Stimulated activated CD8-positive, alpha-beta memory T cell treated with anti-CD3 and anti-CD28 coated beads, Interleukin-4, amount 100 ng/mL, for 48 hours (primary cell): ENCODE measurements at places on chromosomes 7 and 10.

DNA sequence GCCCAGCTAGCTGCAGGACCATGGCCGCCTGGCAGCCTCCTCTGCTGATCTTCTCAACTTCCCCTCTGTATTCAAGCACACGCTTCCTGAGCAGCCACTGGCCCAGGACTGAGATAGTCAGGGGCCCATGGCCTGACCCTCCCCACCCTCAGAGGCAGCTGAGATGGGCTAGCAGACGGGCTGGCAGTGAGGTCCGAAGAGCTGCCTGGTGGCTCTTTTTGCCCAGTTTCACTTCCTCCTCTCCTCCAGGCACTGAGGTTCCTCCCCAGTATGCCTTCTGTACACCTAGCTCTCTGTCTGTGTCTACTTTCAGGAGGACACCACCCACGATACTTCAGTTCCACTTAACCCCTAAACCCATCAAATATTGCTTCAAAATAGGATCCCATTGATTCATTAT, 395.6 kb downstream of the TNS3 start:
- DNase-seq = no peak

DNA sequence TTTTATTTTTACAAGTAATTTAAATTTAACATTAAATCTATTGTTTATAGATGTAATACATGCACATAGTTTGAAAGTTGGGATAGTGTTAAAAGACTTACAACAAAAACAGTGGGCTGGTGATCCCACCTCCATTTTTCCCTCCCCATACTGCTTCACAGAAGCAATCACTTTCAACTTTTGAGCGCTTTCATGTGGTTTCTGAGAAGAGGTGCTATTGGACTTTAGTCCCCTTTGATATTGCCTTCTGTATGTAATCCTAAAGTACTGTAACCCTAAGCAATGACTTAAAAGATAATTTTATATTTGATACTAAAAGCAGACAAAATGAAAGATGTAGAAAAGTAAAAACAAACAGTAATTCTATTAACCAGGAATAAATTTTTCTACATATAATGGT, 88.1 kb upstream of the FAM171A1 start:
- no peak for DNase-seq

DNA sequence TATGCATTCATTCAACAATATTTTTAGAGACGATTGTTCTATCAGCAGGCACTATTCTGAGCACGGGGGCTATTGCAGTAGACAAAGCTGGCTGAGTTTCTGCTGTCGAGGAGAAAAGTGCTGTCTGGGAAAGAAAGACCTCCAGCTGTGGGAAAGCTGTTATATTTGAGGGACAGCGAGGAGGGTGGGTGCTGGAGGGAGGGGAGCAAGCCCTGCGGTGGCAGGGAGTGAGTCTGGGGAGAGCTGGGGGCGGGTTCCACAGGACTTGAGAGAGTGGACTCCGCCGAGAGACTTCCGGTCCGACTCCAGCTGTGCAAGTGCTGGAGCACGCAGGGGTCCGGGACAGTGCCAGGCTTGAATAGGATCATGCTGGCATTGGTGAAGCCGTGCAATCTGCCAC, 602.1 kb upstream of the FOXK1 start:
- DNase-seq = no peak

DNA sequence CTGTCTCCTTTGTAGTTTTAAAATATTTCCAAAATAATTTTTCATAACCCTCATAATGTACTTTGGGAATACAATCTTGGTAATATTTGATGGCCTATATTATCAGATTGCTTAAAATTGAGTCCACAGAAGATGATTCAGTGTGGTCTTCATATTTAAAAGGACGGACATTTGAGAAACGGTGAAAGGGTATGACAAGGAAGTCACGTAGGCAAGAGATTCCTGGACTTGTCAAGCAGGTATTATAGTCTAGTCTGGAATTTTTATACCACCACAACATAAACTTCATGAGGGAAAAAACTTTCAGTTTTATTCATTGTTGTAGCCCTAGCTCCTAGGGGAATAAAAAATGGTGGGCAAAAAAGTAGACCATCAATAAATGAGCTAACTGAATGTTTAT, 82.3 kb downstream of the KMT2E start:
- DNase-seq = no peak

DNA sequence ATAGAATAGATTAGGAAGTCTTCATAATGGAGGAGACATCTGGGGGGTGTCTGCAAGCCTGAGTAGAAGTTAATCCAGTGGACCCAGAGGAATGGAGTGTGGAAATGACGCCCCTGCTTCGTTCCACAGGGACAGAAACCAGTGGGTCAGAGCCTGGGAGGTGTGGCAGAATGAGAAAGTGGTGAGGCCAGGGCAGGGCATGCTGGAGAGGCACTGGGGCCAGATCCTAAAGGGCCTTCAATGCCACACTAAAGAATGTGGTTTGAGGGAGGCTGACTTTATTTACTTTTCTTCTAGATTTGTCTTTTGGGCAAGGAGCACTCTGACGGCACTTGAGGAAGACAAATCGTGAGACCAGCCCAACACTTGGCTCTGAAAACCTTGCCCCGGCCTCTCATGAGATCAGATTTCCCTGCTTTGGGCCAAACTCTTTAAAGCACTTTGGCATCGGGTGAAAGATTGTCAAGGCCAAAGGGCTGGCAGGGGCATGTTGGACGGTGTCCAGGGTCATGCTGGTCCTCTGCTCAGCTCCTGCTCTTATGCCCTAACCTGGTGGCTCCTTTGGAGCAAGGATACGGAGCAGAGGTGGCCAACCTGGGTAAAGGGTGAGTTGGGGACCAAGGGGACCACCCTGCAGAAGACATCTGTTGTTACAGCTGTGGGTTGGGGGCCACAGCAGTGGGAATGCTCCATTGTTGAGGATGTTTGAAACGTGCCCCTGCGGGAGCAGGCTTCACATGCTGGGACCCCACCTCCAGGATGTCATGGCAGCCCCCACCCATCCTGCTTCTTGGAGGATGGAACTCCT, 157.0 kb upstream of the ZMIZ1 start:
- no peak for DNase-seq
